Amniotic stem cell (primary cell): ENCODE measurements at places on chromosomes 2 and 18.

GRCh38 chr2:6535572-6535971 lies 330.1 kb downstream of the CMPK2 start:
- no peak for DNase-seq

- no peak for DNase-seq
These were observed 28.8 kb upstream of the EFEMP1 start for GRCh38 chr2:55952415-55952814.

GRCh38 chr2:232042911-232043574 lies 81.5 kb downstream of the DIS3L2 start:
- DNase-seq = no peak

DNA sequence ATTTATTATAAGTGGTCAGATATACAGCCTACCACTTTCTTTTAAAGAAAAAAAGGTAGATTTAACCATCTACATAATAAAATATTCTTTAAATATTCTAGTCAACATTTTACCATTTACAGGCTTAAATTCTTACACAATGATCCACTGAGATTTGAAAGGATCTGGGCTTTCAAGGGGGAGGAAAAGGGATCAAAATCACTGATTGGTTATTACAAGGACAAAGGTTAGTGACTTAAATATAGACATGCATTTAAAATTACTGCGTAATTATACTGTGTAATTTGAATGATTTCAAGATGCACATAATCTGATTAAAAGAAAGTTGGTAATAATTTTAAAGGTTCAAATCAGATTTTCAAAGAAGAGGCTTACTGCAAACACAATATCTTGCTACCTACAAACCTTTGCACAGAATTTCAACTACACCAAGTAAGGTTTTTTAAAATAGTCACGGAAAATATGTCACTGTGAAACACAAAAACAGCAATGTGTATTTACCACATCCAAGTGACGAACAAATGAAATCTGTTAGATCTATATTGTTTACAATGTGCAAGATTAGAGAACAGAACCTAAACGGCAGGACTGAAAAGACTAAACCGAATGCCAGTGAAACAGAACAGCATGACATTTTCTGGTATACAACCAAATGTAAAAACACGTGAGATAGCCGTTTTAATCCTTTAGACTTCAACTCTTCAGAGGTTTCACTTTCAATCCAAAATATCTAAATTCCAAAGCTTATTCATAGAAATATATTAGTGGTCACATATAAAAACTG lies 40.8 kb downstream of the RTN4 start:
- DNase-seq = no peak

DNA sequence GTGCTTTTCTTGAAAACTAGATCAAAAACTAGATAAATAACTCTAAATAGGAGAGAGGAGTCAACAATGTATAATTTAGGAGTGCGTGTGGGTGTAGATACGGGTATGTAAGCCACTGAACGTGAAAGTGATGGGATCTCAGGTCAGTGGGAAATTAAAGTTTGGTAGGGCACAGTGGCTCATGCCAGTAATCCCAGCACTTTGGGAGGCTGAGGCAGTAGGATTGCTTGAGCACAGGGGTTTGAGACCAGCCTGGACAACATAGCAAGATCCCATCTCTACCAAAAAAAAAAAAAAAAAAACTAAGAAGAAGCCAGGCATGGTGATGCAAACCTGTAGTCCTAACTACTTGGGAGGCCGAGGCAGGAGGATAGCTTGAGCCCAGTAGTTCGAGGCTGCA lies 247.1 kb downstream of the ANAPC1 start:
- DNase-seq = no peak

GRCh38 chr2:46377666-46378560 lies 80.7 kb downstream of the EPAS1 start:
- no peak for DNase-seq

- no peak for DNase-seq
These were observed 19.5 kb upstream of the KCNE4 start for GRCh38 chr2:223032187-223033142.

- no peak for DNase-seq
These were observed 15.4 kb downstream of the IL1B start for GRCh38 chr2:112821142-112821541.

DNA sequence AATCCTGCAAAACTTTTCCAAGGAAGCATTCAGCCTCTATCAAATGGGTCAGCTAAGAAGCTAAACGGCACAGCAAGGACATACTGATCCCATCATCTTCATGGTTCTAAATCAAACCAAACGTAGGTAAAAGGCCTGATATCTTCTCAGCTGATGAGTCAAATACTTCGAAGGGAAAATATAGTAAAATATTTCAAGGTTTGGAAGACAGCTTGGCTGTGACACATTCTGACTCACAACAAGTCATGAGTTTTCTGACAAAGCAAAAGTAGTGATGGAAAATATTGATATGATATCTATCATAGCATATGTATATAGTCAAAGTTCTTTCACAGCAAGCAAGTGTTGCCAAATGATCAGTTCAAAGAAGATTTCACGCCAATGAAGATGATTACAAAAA lies 31.5 kb downstream of the DOCK10 start:
- peak; percentile 49 for DNase-seq

GRCh38 chr2:69741229-69741574 lies 732 bp upstream of the ANXA4 start:
- peak; percentile 66 for DNase-seq

- no peak for DNase-seq
These were observed 8.5 kb downstream of the HES6 start for GRCh38 chr2:238231251-238231793.

DNA sequence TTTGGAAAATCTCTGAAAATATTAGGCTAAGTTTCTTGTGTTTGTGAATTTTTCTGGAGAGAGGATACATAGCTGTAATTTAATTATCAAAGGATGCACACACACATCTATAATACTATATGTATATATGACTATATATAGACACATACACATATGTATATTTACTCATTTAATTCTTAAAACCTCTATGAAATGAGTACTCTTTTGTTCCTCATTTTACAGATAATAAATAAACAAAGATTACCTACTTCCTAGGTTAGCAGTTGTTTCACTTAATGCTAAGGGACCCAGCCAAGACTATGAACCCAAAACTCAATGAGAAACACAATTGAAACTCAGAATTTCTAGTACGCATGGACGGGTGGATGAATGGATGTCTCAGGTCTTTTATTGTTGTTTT lies 145.6 kb downstream of the BCL2 start:
- no peak for DNase-seq

DNA sequence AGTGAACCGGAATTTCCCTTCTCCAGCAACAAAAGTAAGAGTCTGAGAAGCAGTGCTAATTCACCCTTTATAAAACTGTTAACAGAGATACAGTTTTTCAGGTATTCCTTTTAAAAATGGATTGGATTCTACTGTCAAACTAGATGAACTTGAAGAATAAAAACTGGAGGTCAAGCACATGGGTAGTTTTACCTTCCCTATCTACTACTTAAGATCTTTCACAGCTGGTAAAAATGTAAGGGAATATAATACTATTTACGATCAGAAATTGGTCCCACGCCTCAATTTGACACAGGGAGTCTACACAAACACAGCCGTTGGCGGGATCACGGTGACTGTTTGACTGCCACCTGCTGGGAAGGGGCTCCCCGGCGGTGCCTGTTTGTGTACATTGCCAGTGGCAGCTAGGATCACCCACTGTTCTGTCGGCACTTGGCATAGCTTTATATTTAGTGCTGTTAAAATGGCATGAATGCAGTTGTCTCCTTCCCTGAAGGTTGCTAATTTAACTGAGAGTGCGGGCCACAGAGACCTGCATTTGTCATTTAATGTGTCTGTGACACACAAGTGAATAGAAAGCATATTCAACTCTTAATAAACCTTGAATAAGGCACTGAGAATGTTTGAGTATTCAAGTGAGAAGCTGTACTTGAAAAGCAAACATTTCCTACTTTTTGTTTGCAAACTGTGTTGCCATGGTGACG lies 59.5 kb downstream of the ABCG8 start:
- no peak for DNase-seq

DNA sequence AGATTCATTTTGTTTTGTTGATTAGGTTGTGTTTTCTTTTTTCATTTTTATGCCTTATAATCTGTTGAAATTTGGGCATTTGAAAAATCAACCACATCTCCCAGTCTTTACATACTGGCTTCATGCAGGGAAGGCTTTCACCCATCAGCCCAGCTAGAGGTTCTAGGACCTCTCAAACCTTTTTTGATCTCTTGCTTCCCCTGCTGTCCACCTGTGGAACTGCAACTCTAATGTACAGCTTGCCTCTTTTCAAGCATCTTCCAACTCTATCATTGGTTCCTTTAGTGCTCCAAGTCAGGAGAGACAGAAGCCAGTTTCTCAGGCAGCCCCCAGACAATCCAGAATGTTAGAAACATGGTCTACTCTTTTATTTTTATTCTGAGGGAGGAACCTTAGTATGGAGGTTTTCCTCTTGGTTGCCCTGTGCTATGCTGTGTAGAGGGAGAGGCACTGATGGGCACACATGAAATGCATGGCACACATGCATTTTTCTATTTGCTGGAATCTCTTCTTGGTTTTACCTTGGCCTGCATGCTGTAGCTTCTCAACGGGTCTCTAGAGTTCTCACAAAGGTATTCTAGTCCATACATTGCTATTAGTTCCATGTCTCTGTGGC lies 107.2 kb upstream of the L3MBTL4 start:
- no peak for DNase-seq

DNA sequence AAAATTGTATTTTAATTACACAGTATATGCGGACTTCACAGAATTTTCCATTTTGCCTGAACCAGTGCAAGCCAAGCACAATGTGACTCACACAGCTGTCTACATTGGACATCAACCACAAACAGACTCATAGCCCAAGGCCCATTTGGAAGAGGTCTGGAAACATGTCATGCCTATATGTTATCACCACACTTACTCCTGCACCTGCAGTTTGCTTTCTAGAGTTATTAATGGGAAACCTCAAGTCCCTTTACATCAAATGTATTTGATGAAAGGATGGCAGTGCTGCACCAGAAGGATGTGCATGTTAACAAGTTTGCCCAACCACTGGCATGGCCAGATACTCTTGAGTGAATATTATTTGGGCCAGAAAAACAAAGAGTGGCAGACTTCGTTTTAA lies 548.9 kb upstream of the CDH2 start:
- no peak for DNase-seq

DNA sequence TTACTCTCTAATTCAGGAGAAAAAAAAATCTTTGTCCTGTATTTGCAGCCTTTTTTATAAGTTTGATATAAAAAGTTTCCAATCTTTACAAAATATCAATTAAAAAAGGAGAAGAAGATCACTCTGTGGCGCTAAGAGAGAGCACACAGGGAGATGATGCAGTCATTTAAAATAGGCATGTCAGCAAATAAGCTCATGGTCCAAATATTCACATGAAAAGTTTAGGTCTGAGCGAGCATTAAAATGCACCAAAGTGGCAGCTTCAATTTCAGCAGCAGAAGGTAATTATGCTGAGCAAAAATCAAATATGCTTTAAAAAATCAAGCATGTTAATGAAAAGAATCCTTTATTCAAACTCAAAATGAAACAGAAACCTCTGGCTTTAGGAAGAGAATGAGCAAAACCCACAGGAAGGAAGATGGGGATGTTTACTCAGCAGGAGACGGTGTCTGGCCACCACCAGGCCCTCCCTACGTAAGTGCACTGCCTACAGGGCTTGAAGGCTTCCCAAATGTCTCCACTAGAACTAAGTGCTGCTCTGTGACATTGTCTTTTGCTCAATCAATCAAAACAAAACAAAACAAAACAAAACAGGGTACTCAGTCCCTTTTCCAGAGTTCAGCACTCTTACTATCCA lies 120.4 kb downstream of the L3MBTL4 start:
- DNase-seq = no peak

DNA sequence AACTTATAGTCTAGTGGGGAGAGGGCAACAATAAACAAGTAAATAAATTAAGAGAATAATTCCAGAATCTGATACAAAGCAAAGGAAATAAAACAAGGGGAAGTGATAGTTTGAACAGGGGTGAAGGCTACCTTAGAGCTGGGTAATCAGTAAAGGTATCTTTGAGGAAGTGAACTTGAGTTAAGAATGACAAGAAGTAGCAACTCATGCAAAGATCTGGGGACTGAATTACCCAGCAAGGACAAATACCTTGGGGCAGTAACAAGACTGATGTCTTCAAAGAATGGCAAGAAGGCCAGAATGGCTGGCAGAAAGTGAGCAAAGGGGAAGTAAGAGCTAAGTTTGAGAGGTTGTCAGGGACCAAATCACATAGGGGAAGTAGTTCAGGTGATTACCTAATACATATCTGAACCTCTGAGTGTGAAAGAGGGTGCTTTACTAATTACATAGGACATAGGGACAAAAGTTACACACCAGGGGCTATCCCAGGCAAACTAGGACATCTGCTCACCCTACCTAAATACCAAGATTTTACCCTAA lies 244.6 kb upstream of the HNRNPA3 start:
- no peak for DNase-seq

DNA sequence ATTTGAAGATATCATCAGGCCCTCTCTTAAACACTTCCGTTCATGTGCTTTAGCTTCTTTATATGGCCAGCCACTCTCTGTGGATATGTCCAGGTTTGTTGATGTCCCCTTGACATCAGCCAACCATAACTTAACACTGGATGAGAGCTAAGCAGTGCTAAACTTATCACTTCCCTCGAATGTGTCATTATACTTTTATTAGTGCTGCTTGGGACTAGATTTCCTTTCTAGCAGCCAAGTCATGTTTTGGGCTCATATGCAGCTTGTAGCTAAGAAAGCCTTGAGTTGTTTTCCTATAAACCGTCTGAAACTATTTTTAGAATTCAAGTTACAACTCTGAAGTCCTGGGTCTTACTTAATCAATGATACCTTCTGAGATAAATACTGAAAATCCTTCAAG lies 144.8 kb upstream of the TNP1 start:
- no peak for DNase-seq

DNA sequence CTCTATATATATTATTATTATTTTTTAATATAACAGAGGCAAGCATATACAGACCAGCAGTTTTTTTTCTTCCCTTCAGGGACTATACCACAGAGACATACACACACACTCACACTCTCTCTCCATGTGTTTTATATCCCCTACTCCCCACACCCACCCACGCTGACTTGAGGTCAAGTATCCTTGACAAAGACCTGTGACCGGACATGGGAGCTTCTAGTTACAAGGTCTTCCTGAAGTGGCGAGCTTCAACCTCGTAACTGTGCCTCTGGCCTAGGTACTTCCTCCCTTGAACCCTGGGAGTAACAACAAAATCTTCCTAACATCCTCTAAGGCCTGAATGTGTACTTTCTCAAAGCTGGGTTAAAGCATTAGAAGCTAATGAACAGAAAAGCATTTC lies 52.5 kb downstream of the POLR1A start:
- DNase-seq = no peak

GRCh38 chr2:27762951-27763906 lies 8.3 kb upstream of the MRPL33 start:
- no peak for DNase-seq

DNA sequence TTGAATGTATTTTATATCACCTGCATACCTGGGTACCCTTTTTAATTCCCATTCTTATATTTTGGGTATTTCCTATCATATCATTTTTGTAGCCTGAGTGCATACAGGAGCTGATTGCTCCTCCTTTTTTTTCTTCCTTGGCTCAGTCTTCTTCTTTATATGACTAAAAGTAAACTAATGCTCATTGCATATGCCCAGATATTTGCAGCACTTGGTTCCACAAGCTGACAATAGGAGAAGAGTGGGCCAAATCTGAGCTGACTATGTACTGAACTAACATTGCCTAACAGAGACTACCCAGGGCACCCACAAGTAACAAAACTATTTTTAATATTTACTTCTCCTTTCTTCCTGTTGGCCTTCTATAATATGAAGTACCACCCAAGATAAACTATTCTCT lies 131.7 kb upstream of the SPOPL start:
- DNase-seq = no peak
